MG63 (cell line): ENCODE measurements at places on chromosomes 1 and 21.
A peak's percentile ranks its signal among the peaks of the same experiment; 100 is the strongest.

- no peak for DNase-seq
Observed at GRCh38 chr1:107450899-107451664, 310.2 kb downstream of the NTNG1 start.

DNA sequence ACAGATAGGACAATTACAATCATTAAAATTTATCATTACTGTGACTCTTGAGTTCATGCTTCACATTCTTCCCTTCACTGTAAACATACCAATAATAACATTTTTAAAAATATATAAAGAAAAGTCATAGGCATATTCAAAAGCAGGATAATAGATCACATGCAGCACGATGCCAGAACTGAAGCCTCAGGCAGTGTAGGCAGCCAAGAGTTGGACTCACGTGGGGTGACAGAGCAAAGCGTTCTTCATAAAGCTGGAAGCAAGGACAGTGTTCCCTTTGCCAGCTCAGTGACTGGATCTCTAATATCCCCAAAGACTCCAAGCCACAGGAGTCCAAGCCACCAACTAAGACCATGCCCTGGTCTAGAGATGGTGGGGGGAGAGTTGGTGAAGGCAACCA lies 77.7 kb downstream of the ODF2L start:
- no peak for DNase-seq

DNA sequence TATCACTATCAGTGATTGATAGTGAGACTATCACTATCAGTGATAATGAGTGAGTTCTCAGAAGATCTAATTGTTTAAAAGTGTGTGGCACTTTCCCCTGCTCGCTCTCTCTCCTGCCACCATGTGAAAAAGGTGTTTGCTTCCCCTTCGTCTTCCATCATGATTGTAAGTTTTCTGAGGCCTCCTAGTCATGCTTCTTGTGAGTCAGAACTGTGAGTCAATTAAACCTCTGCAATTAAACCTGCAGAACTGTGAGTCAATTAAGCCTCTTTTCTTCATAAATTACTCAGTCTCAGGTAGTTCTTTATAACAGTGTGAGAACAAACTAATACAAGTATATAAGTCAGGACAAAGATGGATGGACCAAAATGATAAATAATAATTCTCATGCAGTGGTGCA lies 7.0 kb upstream of the IL23R start:
- DNase-seq: no peak

GRCh38 chr1:204697893-204698292 lies 12.4 kb upstream of the LRRN2 start:
- peak; percentile 95 for DNase-seq

DNA sequence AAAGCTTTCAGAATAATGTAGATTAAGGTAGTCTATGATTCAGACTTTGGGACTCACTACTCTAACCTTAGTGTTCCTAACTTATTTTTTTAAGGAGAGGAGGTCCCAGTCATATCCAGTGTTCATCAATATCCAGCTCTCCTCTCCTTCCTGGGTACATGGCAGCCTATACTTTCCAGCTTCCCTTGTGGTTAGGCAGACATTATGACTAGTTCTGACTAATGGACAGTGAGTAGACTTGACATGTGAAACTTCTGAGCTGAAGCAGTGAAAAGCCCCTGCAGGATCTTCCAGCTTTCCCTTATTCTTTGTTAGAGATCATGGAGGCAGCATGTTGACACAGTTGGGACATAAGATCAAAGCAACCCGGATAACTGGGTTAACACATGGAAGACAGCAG lies 144.2 kb downstream of the PTPRU start:
- DNase-seq: no peak

- DNase-seq: peak; percentile 48
Observed at GRCh38 chr21:29181799-29182470, 51.5 kb downstream of the MAP3K7CL start.
